Stimulated activated CD8-positive, alpha-beta memory T cell treated with anti-CD3 and anti-CD28 coated beads, Interleukin-4, amount 100 ng/mL, for 1 hour (primary cell): ENCODE measurements at places on chromosomes 2 and 18.

- DNase-seq, result no peak
Observed at GRCh38 chr2:159637240-159637639, 20.9 kb upstream of the BAZ2B start.

DNA sequence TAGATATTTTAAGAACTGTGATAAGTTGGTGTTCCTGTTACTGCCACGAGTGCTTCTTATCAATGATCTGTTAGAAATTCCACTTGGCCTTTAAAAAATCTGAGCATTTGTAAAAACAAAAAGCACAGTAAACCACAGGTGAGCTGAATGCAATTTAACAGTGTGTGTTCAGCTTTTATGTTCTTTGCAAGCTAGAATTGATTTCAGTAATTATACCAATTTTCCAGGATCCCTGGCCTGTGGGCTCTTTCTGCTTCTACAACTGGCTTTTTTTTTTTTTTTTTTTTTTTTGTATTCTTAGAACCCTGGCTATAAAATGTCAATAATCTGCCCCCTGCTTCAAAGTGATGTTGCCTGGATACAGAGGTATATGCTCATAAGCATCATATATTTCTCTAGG lies 548.5 kb upstream of the SLC8A1 start:
- no peak for DNase-seq

DNA sequence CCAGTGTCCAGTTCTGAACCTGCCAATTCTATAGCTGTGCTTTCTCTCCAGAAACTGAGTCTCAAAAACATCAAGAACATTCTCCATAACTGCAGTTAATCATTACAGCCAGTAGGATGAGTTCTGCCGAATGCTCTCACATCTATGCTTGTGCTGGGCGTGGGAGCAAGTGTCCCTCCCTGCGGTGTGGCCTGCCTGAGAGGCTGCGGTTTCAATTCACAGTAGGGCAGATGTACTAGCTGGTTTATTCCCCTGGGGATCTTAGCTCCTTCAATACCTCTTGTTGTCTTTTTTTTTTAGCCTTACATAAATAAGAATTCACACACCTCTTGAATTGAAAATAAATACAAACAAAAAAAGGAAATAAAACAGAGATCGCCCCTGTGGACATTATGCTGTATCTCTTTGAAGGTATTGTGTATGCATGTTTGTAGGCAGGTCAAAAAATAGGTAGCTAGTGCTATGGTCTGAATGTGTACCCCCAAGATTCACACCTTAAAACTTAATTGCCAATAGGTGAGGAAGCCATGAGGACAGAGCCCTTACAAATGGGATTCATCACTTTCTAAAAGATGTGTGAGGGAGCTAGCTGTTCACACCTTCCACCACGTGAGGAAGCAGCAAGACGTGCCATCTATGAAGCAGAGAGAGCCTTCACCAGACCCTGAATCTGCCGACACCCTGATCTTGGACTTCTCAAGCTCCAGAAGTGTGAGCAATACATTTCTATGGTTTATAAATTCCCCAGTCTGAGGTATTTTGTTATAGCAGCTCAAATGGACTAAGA lies 74.3 kb downstream of the BCL2L11 start:
- no peak for DNase-seq

GRCh38 chr2:238182362-238182761 lies 21.1 kb downstream of the ILKAP start:
- DNase-seq, result no peak

DNA sequence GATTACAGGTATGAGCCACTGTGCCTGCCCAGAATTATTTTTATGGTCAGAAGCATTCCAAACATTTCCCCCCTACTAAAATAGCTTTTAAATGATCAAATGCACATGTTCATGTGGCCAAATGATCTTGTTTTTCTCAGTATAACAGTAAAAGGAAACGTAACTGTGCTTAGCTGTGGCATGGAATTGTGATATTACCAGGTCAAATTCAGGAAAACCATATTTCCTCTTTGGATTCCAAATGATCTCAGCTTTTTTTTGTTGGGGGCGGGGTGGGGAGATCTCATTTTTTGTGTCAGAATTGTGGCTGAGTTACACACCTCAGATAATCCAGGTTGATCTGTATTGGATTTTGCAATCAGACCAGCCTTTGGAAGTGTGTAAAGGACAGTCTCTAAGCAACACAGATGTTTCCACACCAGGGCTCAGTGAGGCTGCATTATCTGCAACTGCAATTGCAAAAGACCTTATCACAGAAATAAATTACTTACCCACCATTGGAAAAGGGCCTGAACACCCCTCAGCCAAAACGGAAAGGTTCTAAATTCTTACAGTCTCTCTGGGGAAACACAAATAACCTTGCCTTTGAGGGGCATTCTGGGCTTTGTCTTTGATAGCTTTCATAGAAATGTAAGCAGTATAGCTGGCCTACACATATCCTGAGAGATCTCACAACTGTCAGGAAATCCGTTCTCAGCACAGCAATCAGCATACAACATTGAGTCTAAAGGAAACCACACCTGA lies 8.4 kb downstream of the CASP10 start:
- DNase-seq, result no peak

DNA sequence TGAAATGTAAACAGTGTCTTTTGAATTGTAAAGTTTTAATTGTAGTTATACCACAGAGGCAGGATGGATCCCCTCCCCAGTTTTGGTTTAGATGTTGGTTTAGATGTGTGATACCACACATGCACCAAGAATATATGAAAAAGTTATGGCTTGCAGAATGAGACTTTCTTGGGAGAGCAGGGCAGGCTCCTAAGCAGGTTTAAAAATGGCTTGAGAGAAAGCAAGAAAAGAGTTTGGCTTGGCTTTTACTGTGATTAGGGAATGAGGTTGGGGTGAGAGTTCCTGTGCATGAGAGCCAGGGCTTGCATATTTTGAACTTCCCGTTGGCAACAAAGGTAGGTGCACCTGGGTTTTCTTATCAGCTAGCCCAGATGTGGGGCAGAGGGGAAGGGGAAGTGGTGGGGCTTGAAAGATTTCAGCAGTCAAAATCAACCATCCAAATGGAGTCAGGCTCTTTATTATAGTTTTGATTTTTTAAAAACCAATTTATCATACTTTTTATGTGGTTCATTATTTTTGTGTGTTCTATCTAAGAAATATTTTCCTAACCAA lies 246.9 kb downstream of the MTX2 start:
- no peak for DNase-seq

- no peak for DNase-seq
Observed at GRCh38 chr2:172442072-172442895, 14.9 kb downstream of the ITGA6 start.

DNA sequence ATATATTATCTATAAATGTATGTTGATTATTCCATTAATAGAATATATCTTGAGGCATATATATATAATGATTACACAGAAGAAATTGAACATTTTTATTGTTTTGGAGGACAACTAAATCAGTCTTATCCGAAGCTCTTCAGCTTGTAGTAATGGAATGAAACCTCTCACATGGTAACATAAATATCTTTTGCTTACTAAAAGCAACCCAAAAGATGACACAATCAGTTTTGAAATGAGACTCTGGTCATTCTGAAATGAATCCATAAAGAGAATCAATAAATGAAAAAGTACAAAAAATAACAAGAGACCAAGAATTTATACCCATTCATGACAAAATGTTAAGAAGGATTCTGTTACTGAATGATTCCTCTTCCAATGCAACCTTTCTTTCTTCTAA lies 110.2 kb downstream of the FIGN start:
- DNase-seq, result no peak

GRCh38 chr2:229273723-229274338 lies 2.7 kb upstream of the PID1 start:
- no peak for DNase-seq

GRCh38 chr2:16813593-16813992 lies 148.0 kb upstream of the CYRIA start:
- no peak for DNase-seq

DNA sequence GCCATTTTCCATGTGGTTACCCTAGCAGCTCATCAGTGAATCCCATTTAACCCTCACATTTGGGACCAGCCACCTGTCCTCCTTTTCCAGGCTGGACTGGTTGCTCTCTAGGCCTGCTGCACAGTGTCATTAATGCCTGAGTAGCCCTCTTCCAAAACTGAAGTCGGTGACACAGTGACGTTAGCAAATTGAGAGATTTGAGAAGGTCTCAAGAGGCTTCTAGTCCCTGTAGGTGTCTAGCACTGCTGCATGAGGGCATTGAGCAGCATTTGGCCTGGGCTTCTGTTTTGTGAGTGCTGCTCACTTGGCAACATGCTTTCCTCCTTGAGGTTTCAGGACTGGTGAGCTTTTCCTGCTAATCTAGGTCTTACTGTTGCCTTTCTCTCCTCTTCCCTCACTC lies 36.7 kb downstream of the PKP4 start:
- DNase-seq, result no peak

DNA sequence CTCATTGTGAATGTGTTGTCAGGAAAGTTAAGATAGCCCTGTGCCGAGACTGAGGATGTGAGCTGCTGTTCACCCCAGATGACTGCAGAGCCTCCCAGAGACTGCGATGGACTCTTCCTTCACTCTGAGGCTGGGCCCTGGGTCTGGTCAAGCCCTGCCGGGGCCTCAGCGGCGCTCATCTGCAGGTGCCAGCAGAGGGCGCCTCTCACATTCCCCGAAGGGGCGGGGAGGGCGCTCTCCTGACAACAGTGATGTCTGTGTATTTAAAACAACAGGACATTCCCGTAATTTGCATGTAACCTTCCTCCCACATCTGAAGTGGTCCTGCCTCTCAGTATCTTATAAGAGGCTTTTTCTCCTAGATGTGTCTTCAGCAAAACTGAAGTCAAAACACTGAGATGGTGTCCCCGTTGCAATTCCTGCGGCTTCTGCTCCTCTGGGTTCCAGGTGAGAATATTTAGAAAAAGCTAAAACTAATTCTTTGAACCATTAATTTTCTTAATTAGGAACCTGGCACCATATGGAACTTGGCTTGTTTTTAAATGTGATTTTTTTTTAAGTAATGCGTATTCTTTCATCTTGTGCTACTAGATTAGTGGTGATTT lies 1377.9 kb downstream of the RPIA start:
- DNase-seq, result no peak

- no peak for DNase-seq
Observed at GRCh38 chr2:101766337-101766736, 68.8 kb downstream of the MAP4K4 start.

DNA sequence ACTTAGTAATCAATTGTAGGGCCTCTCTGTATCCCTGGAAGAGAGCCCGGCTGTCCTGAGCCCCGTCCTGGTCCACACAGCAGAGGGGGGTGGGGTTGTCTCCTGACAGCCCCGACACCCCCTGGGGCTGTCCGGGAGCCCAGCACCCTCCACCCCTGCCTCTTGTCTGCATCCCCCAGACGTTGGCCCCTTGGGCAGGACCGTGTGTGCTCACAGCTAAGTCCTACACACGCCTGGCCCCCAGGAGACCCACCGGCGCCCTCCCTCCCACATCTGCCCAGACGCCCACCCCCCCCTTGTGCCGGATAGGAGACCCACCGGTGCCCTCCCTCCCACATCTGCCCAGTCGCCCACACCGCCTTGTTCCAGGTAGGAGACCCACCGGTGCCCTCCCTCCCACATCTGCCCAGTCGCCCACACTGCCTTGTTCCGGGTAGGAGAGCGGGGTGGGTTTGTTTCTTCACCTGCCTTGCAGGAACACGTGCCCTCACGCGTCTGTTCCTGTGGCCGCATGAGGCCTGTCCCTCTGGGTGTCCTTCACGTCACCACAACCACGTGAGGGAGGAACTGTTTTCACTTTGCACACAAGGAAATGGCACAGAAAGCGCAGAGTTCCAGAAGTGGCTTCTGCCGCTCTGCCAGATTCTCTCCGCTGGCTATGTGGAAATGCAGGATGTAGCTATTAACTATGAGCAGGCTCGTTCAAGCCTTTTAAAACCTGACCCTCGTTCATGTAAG lies 61.1 kb upstream of the NFATC1 start:
- DNase-seq, result no peak

GRCh38 chr2:162308747-162309503 lies 9.6 kb downstream of the IFIH1 start:
- DNase-seq, result no peak

DNA sequence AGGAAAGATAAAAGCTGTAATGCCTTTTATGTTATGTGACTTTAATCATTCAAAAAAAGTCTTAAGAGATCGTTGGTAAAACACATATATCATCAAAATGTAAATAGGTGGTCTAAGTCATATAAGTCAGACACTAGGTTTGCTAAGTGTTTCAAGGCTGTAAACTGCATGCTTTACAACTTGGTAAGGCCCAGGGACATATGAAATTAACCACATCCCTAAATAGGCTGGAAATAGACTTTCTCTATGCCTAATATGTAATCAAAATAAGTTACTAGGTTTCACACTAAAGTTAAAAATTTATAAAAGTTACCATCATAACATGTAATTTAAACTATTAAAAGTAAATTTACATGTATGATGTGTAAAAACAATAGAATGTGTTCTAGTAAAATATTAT lies 946.3 kb upstream of the LRATD1 start:
- DNase-seq, result no peak

DNA sequence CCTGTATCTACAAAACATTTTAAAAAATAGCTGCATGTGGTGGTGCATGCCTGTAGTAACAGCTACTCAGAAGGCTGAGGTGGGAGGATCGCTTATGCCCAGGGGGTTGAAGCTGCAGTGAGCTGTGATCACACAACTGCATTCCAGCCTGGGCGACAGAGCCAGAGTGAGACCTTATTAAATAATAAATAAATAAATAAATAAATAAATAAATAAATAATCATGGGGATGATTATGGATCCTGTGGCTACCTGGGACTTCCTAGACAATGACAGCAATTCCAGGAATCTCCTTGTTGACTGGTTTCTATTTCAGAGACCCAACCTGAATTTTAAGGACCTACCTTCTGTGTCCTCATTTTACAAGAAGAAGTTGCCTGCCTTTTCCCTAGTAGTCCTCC lies 91.5 kb downstream of the KCTD18 start:
- no peak for DNase-seq

- no peak for DNase-seq
Observed at GRCh38 chr2:205800224-205800623, 117.9 kb downstream of the NRP2 start.

DNA sequence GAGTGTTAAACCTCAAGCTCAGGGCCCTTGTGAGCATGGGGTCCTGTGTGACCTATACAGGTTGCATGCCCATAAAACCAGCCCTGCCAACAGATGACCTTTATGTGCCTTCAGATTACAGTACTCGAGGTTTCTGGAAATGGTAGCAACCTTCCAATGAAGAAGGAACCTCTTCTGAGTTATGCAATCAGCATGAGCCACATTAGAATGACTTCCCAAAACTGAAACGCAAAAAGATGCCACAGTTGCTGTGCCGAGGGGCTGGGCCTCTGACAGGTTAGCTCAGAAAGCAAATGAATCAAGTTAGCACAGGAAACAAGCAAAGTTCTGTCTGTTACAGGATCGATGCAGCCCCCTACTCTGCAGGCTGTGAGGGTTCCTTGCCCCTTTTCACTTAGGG lies 37.7 kb downstream of the TGFA start:
- DNase-seq, result no peak

GRCh38 chr2:25232248-25232825 lies 64.0 kb upstream of the POMC start:
- DNase-seq, result no peak

DNA sequence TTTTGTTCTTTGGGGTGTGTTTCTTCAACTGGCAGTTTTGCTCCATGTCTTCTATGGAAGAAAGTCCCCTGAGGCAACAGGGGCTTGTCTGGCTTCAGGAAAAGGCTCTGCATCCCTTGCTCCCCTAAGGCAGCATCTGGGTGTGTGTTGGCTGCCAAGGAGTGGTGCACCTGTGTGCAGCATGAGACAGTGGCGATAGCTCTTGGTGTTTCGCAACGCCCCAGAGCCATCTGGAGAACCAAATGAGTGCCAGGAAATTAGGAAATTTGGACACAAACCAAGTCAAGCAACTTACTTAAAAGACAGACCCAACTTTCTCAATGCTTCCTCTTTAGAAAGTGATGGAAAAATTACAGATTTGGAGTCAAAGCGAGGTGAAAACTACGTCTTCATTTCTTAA lies 1044.4 kb upstream of the CNTNAP5 start:
- DNase-seq, result no peak
